ENCODE measurements at places on chromosomes 13 and 19.

GRCh38 chr13:110265682-110266430, 41.1 kb downstream of the COL4A1 start:
- DNase-seq: no peak

- DNase-seq: no peak
Measured at GRCh38 chr13:47178090-47178950, 281.5 kb upstream of the HTR2A start.

- DNase-seq: peak; percentile 44
Measured at GRCh38 chr19:47351548-47351947, 2.4 kb downstream of the DHX34 start.

- DNase-seq: peak; percentile 42
Measured at GRCh38 chr13:99605420-99606323, 104.4 kb downstream of the TM9SF2 start.

- no peak for DNase-seq
Measured at GRCh38 chr13:87677043-87677495, 5.9 kb downstream of the SLITRK5 start.

Measured in RKO (cell line).